ENCODE measurements at places on chromosomes 13 and 19.

DNA sequence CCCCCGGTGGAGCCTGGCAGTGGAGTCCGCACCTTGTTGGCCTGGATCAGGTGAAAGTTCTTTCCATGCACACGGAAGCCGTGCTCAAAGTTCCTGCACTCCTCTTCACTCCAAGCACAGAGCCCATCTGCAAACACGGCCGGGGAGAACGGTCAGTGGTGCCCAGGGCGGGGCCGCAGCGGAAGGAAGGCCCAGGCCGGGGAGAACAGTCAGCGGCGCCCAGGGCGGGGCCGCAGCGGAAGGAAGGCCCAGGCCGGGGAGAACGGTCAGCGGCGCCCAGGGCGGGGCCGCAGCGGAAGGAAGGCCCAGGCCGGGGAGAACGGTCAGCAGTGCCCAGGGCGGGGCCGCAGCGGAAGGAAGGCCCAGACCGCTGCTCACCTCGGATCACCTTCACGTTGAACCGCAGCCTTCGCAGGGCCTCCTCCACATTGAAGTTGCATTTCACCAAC lies 20.6 kb upstream of the PLPP2 start:
- no peak for DNase-seq

DNA sequence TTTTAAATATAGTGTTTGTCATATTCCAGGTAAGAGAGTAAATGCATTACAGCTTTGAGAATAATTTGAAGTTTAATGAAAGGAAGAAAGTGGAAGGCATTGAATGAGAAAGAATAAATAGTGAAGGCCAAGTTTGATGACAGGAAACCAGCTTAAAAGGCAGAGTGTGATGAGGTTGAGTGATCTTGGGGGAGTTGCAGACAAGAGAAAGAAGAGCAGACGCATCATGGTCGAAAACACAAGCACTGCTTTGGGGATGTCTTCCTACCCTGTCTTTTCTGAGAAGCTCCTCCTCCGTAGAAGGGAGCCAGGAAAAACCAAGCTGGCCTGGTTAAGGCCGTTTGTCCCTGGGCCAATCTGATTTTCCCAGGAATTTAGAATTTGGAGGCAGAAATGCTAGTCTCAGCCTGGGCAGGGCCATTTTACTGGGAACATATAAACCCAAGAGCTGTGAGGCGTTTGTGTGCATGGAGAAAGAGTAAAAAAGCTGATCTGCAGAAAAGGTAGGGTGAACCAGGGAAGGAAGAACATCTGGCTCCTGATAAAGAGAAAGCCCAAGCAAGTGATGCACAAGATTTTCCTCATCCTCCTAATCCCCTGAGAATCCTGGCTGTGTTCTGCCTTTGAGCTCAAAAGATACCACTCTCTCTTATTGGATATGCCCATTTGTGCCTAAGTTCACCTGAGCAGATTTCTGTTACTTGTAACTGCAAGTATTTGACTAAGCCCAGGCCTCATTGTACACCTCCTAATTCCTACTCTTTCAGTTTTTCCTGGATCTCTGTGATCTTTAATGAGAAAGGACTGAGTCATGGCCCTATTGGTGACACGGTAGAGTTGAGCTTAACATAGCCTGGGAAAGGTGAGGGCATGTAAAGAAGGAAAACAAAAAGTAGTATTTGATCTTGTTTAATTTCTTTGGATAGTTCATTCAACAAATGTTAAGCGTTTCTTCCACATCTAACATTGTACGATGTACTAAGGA lies 80.0 kb downstream of the WDFY2 start:
- DNase-seq, result no peak

DNA sequence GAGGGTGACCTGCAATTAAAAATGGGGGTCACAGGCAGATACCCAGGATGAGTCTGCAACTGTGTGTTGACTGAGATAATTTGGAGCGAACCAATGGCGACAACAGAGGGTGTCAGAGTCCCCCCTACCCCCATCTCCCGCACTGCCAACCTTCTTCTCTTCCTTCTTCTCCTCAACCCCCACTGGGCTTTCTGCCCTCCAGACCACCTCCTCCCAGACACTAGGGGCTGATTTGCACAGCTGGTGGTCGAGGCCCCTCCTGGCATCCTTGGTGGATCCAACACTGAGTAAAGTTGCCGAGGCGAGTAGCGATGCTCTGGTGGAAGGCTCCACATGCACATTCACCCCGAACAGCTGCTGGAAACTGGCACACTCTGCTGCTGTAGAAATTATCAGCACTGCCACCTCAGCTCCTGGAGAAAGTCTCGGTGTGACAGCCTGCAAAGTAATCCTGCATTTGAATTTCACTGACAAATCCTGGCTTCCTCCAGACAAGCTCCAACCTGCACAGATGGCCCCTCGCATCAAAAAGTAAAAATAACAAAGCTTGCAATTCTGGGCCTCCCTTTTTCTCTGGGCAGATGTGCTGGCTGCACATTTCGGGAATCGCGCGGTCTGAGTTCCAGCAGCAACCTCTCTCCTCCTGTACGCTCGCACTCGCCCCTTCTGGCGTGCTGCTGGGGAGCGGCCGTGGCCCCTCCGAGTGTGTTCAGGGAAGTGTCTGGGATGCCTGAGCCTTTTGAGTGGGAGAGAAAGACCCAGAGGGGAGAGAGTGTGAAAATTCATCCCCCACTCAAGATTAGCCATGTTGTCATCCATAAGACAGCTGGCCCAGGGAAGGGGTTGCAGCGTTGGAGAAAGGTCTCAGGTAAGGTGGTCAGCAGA lies 28.5 kb downstream of the CCNE1 start:
- no peak for DNase-seq

DNA sequence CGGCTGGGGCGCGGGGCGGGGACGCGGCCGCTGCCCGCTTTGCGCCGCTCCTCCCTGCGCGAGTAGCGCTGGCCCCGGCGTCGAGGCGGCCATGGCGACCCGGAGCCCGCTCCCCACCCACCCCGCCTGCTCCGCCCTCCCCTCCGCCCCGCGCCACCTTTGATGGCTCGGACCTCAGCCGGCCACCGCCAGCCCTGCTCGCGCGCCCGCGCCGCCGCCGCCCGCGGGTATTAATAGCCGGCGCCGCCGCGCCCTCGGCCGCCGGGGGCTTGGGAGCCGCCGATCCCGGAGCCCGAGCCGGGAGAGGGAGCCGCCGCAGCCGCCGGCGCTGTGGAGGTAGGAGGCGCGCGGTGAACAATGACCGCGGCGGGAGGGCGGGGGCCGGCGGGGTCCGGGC lies 261 bp downstream of the FARP1 start:
- no peak for DNase-seq

DNA sequence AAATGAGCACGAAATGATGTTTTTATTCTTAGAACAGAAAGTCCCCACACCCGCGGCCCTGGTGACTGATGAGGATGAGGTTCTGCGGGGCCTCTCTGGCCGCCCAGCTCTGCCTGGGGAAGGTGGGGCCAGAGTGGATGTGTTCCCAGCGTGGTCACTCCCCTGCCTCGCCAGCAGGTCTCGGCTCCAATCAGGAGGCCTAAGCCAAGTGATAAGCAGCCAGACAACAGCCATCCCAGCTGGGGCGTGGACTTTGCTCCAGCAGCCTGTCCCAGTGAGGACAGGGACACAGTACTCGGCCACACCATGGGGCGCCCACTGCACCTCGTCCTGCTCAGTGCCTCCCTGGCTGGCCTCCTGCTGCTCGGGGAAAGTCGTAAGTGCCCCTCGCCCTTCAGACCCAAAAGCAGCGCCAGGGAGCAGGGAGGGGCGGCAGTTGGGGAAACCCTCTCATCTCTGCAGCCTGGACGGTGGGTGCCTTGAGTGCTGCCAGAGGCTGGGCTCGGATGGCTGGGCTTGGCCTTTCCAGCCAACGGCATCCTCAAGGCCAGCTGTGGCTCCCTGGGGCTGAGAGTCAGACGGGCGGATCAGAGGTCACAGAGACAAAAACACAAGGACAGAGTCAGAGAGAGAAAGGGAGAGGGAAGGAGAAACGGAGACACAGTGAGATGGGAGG lies at the start of gene F10:
F10 (plus strand) TSS at position 250 of the 676 bp plus-strand sequence; CDS start at position 307, 57 bp downstream.
- no peak for DNase-seq

DNA sequence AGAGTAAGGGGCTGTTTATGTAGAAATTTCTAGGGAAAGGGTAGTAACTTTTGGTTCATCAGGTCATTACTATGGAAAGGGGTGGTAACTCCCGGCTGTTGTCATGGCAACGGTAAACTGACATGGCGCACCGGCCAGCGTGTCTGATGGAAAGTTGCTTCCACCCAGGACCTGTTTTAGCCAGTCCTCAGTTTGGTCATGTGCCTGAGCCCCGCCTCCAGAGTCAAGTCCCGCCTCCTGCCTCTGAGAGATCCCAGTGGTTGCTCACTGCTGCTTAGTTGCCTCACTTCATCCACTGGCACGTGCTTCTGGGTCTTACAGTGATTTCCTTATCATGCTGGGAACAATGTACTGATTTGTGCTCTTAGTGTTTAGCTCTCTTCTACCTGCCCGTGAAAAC lies 455.2 kb upstream of the ZNF507 start:
- no peak for DNase-seq

DNA sequence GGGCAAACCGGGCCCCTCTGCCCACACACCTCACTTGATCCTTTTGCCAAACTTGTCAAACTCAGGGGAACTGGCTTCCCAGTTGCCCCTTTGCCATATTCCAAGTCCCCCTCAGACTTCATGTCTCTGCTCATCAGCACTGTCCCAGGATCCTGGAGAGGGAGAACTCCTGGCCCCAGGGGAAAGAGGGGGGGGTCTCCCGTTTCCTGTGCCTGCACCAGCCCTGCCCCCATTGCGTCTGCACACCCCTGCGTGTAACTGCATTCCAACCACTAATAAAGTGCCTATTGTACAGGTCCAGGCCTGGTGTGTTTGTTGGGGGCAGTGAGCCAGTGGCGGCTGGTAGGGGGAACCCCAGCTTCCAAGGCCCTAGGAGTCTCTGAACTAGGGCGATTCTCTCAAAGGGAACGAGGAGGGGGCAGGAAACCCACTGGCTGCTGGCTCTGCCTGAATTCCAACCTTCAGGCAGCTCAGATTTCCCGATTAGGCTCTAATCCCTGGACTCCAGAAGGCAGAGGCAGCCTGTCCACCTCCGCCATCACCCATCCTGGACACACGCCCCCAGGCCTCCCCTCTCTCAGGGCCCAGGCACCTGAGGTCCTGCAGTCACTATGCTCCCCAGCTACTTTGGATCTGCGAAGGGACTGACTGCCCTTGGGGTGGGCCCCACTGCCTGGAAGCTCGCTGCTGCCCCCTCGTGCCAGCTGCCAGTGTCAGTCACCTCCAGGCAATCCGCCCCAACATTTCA lies 9.7 kb upstream of the ILF3 start:
- DNase-seq, result peak; percentile 85
